Ovary (tissue), 10 donors: ENCODE measurements at places on chromosomes 16 and 17. TPM values are rescaled to one million over a fixed set of nuclear protein-coding genes. Genes with fewer than 3 reads are reported as not detected.
A peak's percentile ranks its signal among the peaks of the same experiment; 100 is the strongest.

The SOX15 gene
- 2.7 TPM for polyA plus RNA-seq

The CCDC200 gene
- 0.12 TPM for polyA plus RNA-seq

The SLC6A2 gene
- 0.20 TPM for polyA plus RNA-seq

The SHISA6 gene
- polyA plus RNA-seq, result 0.22 TPM

The DNAH17 gene
- 0.07 TPM for polyA plus RNA-seq

The DOC2B gene
- polyA plus RNA-seq, result 4.2 TPM

The SSTR5 gene
- not detected for polyA plus RNA-seq

The TGFB1I1 gene
- polyA plus RNA-seq, result 78.5 TPM

The KRT35 gene
- not detected for polyA plus RNA-seq

The CDK12 gene
- 17.8 TPM for polyA plus RNA-seq

The KRTAP4-4 gene
- not detected for polyA plus RNA-seq

The RNF112 gene
- polyA plus RNA-seq, result 1.4 TPM

The CCL7 gene
- polyA plus RNA-seq, result not detected

The CDH1 gene
- 10.5 TPM for polyA plus RNA-seq

The KRTAP3-2 gene
- polyA plus RNA-seq, result not detected

DNA sequence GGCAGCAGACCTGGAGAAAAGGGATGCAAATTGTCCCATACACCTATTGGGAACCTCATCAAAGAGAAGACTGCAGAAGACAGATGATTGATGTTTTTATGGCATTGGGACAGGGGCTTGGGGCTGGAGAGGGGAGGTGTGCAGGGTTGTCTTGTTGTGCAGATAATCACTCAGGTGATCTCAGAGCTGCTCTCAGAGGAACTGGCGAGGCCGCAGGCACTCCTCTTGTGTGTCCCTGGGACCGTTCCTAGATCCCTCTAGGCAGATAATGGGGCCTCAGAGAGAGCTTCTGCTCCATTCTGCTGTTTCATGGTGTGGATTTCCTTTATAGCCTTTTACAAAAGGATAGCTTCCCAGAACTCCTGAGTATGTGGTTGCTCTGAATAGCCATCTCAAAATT lies 1.6 kb downstream of the RNF213 start:
- no peaks in the 10 kb centered on the region for H3K27me3 ChIP-seq
- no peak for DNase-seq
- H3K27ac ChIP-seq, result peak overlapping the region; percentile 96

DNA sequence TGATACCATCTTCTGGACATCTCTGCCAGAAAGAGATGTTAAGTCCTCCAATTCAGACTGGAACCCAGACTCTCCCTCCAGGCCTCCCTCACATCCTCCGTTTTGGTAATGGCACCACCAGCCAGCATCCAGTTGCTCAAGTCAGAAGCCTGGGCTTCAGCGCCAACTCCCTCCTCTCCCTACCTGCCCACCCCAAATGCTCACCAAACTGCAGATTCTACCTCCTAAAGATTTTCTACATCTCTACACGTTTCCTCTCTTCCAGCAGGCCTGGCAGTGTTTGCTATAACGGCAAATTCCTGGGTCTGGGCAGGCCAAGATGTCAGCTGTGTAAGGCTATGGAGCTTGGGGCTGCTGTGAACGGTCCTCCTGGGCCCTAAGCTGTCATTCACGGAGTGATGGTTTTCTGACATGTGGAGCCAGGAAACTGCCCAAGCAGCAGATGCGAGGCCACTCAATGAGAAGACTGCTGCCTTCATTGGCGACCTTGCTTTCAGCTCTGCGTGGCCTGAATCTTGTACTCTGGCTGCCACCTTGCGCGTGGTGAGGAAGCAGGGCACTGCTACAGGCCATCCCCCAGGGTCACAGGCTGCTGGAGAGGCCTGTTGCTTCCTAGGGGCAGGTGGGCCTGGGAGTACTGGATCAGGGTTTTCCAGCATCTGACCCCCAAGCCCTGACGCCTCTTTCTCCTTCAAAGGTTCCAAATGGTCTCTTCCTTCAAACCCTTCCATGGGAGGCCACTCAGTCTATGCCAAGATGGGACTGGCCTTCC lies 37.7 kb downstream of the TBX4 start:
- H3K27me3 ChIP-seq, result no peaks in the 10 kb centered on the region
- no peak overlapping the region for H3K4me3 ChIP-seq
- H3K4me1 ChIP-seq, result peaks cover 2% of the 10 kb centered on the region
- no peak overlapping the region for H3K27ac ChIP-seq
- no peaks in the 10 kb centered on the region for H3K36me3 ChIP-seq
- DNase-seq, result no peak

DNA sequence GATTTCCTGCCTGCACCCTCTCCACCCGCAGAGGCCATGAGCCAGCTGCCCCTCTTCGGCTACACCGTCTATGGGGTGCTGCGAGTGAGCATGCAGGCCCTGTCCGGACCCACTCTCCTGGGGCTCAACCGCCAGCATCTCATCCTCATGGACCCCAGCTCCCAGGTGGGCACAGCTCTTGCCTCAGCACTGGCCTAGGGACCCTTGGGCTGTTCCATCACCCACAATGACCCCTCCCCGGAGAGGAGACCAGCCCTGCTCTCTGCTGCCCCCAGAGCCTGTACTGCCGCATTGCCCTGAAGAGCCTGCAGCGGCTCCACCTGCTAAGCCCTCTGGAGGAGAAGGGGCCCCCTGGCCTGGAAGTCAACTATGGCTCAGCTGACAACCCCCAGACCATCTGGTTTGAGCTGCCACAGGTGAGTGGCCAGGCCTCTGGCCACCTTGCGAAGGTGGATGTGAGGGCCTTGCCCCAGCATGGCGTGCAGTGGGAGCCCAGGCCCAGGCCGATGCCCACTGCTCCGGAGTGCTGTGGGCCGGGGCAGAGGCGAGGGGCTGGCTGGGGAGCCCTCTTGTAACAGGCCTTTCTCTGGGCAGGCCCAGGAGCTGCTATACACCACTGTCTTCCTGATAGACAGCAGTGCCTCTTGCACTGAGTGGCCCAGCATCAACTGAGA lies 7.3 kb upstream of the SMIM5 start:
- H3K4me3 ChIP-seq, result no peak overlapping the region
- no peaks in the 10 kb centered on the region for H3K36me3 ChIP-seq
- DNase-seq, result no peak
- H3K27ac ChIP-seq, result no peak overlapping the region

GRCh38 chr17:14321980-14322776 lies 21.3 kb downstream of the HS3ST3B1 start:
- H3K27me3 ChIP-seq, result no peaks in the 10 kb centered on the region
- no peak overlapping the region for H3K4me3 ChIP-seq
- H3K27ac ChIP-seq, result no peak overlapping the region
- no peaks in the 10 kb centered on the region for H3K36me3 ChIP-seq
- no peaks in the 10 kb centered on the region for H3K4me1 ChIP-seq

DNA sequence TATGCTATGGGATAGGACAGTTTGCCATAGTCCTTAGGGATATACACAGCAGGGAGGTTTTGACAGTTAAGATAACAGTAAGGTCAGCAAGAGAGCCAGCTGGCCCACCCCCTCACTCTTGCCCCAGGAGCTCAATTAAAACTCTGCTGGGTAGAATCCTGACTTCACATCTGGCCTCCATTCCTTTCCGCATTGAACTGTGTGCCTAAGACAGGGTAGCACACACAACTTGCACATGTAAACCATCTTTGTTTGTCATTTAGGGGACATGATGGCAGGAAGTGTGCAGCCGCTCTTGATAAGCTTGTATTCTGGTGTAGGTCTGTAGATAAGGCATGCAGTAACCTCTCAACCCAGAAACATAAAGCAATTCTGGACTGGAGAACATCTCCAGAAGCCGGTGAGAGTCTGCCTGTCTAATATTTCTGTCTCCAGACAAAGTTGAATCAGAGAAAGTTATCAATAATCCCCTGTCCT lies 5.2 kb downstream of the MINK1 start:
- no peak for DNase-seq
- no peaks in the 10 kb centered on the region for H3K27me3 ChIP-seq
- H3K4me1 ChIP-seq, result peaks cover 32% of the 10 kb centered on the region
- H3K4me3 ChIP-seq, result no peak overlapping the region
- no peaks in the 10 kb centered on the region for H3K36me3 ChIP-seq

DNA sequence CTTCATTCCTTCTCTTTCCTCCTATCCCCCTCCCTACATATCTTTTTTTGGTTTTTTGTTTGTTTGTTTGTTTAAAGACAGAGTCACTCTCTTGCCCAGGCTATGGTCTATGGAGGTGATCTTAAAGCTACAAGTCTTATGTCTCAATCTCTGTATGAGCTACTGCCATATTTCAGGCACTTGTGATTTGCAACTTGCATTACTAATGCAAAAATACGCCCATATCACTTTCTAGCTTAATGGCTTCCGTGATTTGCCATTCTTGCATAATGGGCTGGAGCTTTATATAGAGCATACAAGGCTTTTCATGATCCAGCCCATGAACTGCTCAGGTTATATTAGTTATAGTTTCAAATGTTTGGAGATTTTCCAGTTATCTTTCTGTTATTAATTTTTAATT lies 7.5 kb downstream of the CFAP97D1 start:
- no peaks in the 10 kb centered on the region for H3K36me3 ChIP-seq
- no peak overlapping the region for H3K27ac ChIP-seq
- DNase-seq, result no peak

DNA sequence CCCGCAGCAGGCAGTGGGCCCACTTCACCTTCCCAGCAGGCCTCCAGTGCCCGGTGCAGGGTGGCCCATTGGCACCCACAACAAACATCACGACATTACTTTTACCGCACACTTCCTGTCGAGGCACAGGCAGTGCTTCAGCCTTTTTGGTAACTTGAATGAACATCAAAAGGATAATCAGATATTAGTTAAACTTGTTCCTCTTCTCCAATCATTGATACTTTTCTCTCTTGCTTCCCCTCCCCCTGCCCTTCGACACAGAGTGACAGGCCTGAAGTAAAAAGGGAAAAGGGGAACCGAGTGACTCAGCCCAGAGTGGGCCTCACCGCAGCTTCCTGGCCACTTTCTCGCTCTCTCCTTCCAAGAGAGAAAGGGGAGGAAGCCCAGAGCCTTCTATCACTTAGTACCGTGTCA lies 507.0 kb downstream of the MAF start:
- H3K4me1 ChIP-seq, result no peaks in the 10 kb centered on the region
- no peaks in the 10 kb centered on the region for H3K36me3 ChIP-seq
- H3K27ac ChIP-seq, result no peak overlapping the region
- no peak overlapping the region for H3K4me3 ChIP-seq
- no peak for DNase-seq
- H3K27me3 ChIP-seq, result no peaks in the 10 kb centered on the region

- no peak for DNase-seq
- no peaks in the 10 kb centered on the region for H3K27me3 ChIP-seq
- H3K4me3 ChIP-seq, result no peak overlapping the region
- no peaks in the 10 kb centered on the region for H3K4me1 ChIP-seq
These were observed 308.7 kb upstream of the TNRC6C start for GRCh38 chr17:77649717-77650211.

DNA sequence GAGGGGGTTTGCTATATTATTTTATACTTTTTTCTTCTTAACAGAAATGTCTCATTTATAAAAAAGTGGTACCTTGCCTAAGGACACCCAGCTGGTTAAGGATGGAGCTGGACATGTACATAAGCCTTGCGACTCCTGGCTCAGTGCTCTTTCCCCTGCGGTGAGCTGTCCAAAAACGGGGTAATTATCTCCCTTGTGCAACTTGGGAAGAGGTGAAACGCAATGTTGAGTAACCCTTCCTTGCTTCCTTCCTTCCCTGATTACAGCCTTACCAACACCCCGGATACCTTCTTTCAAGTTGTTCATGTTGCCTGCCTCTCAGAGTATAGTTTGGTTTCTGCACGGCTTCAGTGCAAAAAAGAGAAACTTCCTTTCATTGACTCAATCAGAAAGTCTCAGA lies 94.1 kb upstream of the XYLT1 start:
- H3K4me1 ChIP-seq, result no peaks in the 10 kb centered on the region
- H3K27ac ChIP-seq, result no peak overlapping the region
- no peak for DNase-seq
- H3K4me3 ChIP-seq, result no peak overlapping the region

GRCh38 chr17:36761203-36761950 lies 160.0 kb downstream of the MRM1 start:
- no peaks in the 10 kb centered on the region for H3K27me3 ChIP-seq
- no peaks in the 10 kb centered on the region for H3K36me3 ChIP-seq
- no peaks in the 10 kb centered on the region for H3K4me1 ChIP-seq
- DNase-seq, result no peak
- no peak overlapping the region for H3K27ac ChIP-seq
- H3K4me3 ChIP-seq, result no peak overlapping the region

DNA sequence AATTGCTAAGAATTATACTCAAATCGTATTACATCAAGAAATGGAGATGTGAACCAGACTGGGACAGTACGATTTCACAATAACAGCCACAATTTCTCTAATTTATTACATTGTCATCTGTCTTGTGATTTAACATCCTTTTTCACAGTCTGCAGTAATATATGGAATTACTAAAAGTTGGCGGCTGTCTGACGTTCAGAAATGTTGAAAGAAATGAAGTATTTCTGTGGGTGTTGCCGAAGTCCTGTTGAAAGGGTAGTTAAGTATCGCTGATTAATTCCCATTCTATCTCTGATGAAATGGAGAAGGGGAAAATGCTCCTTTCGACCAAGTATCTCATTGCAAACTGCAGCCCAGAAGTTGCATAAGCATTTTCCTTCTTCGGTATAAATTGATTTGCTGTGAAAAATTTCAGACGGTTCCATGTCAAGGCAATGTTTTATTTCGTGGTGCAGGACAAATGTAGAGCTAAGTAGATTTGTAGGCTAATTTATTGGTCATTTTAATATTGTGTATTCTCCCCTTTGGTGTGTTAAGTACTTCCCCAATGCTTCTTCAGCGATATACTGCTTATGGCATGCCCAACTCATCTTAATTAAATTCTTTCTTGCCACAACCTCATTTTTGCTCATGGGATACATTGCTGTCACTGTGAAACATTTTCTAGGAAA lies 775.2 kb upstream of the RBFOX1 start:
- DNase-seq, result no peak
- no peaks in the 10 kb centered on the region for H3K4me1 ChIP-seq
- H3K27me3 ChIP-seq, result no peaks in the 10 kb centered on the region

GRCh38 chr16:69302301-69302700 lies 8.8 kb upstream of the VPS4A start:
- no peak overlapping the region for H3K4me3 ChIP-seq
- H3K27me3 ChIP-seq, result no peaks in the 10 kb centered on the region
- H3K4me1 ChIP-seq, result no peaks in the 10 kb centered on the region
- DNase-seq, result no peak
- no peak overlapping the region for H3K27ac ChIP-seq

- peaks cover 32% of the 10 kb centered on the region for H3K4me1 ChIP-seq
- no peaks in the 10 kb centered on the region for H3K27me3 ChIP-seq
- H3K27ac ChIP-seq, result peak overlapping the region; percentile 45
- no peaks in the 10 kb centered on the region for H3K36me3 ChIP-seq
These were observed 17.9 kb downstream of the PDP2 start for GRCh38 chr16:66898207-66898606.

- peak overlapping the region; percentile 88 for H3K27ac ChIP-seq
- H3K4me3 ChIP-seq, result peak overlapping the region; percentile 32
- H3K4me1 ChIP-seq, result peaks cover 11% of the 10 kb centered on the region
- no peaks in the 10 kb centered on the region for H3K27me3 ChIP-seq
- H3K36me3 ChIP-seq, result no peaks in the 10 kb centered on the region
- DNase-seq, result peak; percentile 48
These were observed 192.5 kb downstream of the ZNF423 start for GRCh38 chr16:49663081-49664065.

GRCh38 chr17:32903774-32904673 lies 23.9 kb upstream of the TMEM98 start:
- H3K4me1 ChIP-seq, result no peaks in the 10 kb centered on the region
- no peaks in the 10 kb centered on the region for H3K36me3 ChIP-seq
- no peak for DNase-seq
- H3K27me3 ChIP-seq, result no peaks in the 10 kb centered on the region

GRCh38 chr16:80063031-80063712 lies 462.6 kb upstream of the MAF start:
- DNase-seq, result no peak
- H3K4me1 ChIP-seq, result peaks cover 4% of the 10 kb centered on the region
- H3K36me3 ChIP-seq, result no peaks in the 10 kb centered on the region
- peak overlapping the region; percentile 23 for H3K27ac ChIP-seq
- H3K27me3 ChIP-seq, result no peaks in the 10 kb centered on the region
- no peak overlapping the region for H3K4me3 ChIP-seq
